Cardiac septum (tissue), 1 donor: ENCODE measurements at places on chromosomes 5 and 9. TPM values are rescaled to one million over a fixed set of nuclear protein-coding genes. Genes with fewer than 3 reads are reported as not detected.

ZNF879 gene
- 3.9 TPM for total RNA-seq

MEGF10 gene
- total RNA-seq: 0.32 TPM

SLC22A4 gene
- total RNA-seq: 2.2 TPM

C9 gene
- total RNA-seq: not detected

PCDHA9 gene
- 0.03 TPM for total RNA-seq

RANBP17 gene
- 9.9 TPM for total RNA-seq

PCDHA1 gene
- 0.08 TPM for total RNA-seq

DAB2 gene
- 28.7 TPM for total RNA-seq

SLC30A5 gene
- 40.7 TPM for total RNA-seq

TERT gene
- not detected for total RNA-seq

PCDHB10 gene
- 0.94 TPM for total RNA-seq

TEK gene
- total RNA-seq: 21.0 TPM

ANXA1 gene
- 42.7 TPM for total RNA-seq
